ENCODE measurements at places on chromosomes 7 and 10. TPM values are rescaled to one million over a fixed set of nuclear protein-coding genes. Genes with fewer than 3 reads are reported as not detected.
A peak's percentile ranks its signal among the peaks of the same experiment; 100 is the strongest.

DNA sequence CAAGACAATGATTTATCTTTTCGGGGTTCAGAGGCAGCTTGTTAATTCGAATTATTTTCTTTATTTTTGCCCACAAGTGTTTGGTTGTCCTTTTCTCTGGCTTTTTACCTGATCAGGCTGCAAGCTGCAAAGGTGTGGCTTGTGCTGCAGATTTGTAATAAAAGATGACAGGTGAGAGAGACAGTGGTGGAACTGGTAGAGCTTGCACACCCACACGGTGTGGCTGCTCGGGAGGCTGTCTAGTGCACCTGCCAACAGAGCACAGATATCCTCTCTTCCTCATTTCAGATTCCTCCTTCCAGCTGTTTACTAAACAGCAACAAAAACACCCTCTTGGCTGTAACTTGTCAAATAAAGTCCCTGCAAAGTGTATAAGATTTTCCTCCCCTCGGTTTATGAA is 9.2 kb downstream of the GJD4 start:
- DNase-seq, result no peak

DNA sequence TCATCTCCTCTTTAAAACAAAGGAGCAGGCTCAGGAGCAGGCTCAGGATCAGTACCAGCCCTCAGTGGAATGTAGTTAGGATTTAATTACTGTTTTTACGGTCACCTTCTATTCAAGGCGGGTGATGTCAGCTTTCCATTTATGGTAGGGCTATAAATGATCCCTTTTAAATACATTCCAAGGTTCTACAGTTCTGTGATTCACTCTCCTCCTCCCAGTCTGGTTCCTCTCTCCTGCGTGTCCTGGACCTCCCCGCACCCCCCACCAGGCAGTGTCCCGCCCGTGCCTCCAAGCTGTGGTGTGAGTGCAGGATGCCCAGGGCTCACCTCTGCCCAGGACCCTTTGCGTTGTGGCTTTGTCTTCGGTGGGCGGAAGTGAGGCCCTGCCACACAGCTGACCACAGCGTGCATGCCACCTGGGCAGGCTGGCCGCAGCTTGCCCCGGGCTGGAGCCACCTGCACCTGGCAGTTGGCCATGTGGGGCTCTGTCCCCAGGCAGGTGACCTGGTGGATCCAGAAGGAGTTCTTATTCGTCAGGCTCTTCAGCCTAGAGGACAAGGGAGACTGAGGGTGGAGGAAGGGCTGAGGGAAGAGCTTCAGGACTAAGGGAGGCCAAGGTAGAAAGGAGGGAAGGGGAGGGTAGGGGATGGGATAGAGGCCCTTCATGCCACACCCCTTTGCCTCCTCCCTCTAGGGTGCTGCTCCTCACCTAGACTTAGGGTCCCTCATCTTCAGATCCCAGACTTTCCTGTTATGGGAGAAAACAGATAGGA is 9.1 kb downstream of the LOXL4 start:
- no peak for DNase-seq

GRCh38 chr7:29248713-29249382 is 54.3 kb downstream of the CHN2 start:
- no peak for DNase-seq

- DNase-seq, result peak; percentile 47
These were observed 157.1 kb upstream of the PRKCQ start for GRCh38 chr10:6737080-6737641.

DNA sequence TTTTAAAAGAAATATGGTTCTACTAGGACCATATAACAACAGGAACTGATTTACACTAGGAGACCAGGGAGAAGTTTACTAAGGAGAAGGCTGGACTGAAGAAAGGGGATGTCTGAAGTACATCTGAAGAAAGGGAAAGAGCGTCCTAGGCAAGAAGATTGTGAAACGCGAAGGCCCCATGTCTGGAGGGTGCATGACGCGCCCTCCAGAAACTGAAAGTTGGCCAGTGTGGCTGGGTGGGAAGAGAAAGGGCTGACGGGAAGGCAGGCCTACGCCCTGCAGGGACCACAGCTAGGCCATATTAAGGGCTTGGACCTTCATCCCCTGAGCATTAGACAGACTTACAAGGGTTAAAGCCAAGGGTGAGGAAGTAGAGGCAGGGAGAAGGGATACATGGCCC is 158.0 kb downstream of the TRIL start:
- DNase-seq, result no peak

DNA sequence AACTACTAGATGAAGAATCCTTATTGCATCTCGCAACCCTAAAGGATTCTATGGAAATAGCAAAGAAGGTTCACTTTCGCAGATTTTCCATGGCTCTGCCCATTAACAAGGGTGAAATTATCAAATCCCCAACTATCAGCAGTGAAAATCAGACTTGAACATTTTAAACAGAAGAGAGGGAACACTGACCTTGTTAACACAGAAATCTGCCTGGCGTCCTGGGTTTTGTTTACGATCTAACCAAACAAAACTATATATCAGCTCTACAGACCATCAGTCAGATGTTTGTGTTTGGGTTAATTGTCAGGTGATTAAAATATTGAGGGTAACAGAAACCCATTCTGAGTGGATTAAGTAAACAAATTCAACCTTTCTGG is 1.9 kb downstream of the CTTNBP2 start:
- DNase-seq, result no peak

DNA sequence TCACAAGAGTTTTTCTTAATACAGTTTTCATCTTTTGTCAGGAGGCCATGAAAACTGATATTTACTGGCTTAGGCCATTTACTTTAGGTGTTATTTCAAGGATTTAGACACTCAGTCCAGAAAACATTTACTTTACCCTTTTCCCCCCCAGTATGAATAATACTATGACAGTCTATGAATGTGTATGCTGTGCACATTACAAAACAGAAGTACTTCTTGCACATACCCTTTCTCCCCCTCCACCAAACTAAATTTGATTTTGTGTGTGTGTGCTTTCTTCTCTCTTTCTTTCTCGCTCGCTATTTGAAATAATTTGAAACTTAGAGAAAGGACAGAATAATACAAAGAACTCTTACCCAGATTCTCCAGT is 41.3 kb downstream of the RBM33 start:
- DNase-seq, result no peak

DNA sequence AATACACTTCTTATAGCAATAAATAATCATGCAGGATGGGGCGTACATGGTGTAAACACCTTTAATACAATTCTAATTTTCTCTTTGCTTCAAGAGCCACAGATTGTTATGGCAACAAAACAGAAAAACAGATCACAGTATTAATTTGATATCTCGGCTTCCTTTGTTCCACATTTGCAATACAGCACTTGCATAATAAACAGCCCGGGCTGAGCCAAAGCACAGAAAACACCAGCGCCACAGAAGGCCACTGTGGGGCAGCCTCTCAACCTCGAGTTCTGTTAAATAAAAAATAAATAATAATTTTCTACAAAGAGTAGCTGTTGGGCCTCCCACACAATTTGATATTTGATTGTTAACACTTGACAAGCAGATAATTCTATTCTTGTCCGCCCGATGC is 255.9 kb downstream of the USP6NL start:
- DNase-seq, result peak; percentile 23

- no peak for DNase-seq
These were observed 34.2 kb downstream of the CYP17A1 start for GRCh38 chr10:102802920-102803534.

GRCh38 chr10:35503578-35503977 is 101.6 kb upstream of the GJD4 start:
- peak; percentile 46 for DNase-seq

DNA sequence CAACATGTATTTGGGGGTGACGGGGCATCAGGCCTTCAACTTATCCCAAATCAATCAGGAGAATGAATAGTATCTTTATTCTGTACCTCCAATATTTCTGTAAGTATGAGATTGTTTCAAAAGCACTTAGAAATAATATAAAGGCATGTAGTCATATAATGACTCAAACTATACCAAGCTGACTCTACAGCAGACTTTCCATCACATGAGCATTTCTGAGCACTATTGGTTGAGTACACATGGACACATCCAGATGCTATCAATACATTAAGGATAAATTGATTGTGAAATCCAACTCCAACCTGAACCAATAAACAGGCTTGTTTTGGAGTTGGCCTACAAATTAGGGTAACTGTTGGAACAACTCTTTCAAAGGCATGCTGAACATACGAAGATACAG is 229.4 kb downstream of the SFMBT2 start:
- no peak for DNase-seq

DNA sequence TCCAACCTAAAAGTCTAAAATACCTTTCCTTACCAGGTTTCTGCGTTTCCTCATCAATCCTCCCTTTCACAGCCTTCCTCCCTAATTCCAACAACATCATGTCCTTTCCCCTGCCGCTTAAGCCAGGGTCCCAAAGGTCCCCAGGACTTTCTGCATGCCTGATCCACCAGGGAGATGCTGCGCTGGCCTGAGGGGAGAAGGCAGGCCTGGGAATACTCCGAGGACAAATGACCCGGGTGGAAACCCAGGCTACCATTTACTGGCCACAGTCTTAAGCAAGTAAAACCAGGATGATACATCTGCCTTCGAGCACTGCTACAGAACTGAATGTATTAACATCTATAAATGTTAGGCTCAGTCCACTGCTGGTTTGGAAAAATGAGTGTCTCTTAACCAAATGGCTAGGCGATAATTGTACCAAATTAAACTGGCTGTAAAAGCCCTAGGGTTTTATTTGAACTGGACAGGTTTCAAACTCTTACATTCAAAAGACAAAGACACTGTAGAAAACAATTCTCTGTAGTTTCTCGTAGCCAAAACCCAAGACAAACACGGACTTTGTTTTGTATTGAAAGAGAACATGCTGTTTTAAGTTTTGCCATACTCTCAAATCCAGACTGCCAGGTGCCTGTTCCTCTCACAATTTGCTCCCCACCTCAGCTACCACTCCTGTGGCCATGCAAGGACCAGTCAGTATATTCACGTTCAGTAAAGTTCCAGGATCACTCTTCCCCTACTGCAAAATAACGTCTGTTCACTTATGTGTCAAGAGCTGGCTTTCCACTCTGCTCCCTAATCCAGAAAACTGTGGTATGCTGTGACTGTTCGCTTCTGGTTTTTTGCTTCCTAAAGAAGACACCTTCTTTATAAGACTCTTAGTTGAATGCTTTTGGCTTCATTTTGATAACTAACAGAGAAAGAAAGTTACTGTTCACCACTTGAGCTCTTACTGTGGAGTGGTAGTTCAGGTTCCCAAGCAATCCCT is 145.7 kb downstream of the RNF216 start:
- DNase-seq, result no peak

DNA sequence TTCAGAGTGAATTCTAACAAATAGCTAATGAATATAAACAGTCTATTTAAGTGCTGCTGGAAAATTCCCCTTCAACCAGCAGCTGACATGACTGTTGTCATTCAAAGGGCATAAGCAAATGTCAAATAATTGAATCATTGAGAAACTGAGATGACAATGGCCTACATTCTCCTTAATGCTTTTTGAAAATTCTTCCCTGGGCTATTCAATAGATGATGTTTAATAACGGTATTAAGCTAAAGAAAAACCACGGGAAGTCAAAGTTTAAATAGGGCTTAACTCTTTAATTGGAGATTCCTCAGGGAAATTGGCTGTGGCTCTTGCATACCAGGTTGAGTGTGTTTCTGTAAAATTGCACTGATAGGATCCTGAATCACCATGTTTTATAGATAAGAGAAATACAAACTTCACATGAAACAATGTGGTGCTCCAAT is 77.0 kb downstream of the ARL4A start:
- no peak for DNase-seq

- peak; percentile 59 for DNase-seq
These were observed 45.7 kb downstream of the LYZL2 start for GRCh38 chr10:30583778-30584415.

DNA sequence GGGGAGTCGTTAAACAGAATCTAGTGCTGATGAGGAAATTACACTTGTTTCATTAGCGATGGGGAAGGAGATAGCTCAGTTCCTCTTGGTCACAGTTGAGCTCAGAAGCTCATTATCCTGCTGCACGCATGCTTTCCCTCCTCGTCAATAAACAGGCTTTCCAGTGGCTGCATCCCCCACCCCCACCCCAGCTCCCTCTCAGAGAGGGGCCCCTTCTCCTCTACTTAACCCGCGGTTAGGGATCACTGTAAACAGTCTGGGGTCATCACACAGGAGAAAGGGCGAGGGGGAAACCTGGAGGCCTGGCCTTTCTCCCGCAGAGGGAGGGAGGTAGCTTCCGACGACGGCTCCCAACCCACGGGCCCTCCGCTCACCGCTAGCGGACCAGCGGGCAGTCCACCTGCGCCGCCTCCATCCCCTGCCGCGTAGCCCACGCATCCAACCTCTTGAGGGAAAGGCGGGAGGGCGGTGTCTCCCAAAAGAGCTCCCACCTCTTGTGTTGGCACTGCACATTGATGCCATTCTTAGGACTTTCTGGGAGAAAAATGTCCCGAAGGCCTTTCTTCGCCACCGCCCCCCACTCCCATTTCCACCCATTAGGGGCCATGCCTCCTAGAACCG is 80.8 kb downstream of the PAX2 start:
- DNase-seq, result no peak

DNA sequence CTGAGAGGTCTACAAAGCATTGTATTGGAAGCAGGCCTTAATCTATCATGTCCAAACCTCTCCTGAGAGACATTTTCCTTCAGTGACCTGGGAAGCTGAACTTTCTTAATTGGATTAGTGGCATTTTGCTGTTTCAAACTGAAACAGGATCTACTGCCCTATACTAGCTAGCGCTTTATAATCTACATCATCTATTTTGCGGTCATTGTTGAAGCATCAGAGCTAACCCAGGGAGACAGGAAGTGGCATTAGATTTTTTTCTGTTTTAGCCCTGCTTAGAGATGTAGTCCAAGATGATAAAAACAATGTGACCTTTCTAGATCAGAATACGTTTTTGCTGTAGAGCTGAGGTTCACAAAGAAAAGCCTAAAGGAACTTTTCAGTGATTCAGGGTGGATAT is 147.4 kb upstream of the AGR3 start:
- DNase-seq, result no peak

DNA sequence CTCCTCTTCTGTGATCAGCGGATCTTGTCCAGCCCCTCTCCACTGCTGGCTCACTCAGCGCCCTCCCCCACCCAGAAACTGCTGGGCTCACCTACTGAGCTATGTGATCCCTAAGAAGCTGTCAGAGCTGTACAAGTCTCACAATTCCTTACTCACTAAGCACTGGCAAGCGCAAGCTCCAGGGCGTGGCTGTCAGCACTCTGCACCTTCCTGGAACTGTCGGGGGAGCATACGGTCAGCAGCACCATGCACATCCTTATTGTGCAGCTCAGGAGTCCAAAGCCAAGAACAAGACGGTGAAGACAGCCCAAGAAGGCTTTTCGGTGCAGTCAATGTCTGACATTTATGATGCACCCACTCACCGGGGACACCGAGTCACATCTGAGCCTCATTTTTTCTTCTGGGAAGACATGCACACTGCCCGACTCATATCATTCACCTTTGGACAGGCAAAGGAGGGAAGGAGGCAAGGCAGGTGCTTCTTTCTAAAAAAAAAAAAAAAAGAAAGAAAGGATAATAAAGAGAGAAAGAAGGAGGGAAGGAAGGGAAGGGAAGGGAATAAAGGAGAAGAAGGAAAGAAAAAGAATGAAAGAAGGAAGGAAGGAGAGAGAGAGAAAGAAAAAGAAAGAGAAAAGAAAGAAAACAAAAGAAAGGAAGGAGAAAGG is 56.3 kb downstream of the ASB13 start:
- no peak for DNase-seq

The BHLHA15 gene
- total RNA-seq, result 1.5 TPM

The IL6 gene
- total RNA-seq, result 5.5 TPM

The UBE2H gene
- total RNA-seq, result 102 TPM

The AKR1C4 gene
- not detected for total RNA-seq
